ENCODE measurements at places on chromosomes 2 and 18.

- no peak for DNase-seq
These were observed 120.0 kb downstream of the DOCK10 start for GRCh38 chr2:224922142-224922727.

DNA sequence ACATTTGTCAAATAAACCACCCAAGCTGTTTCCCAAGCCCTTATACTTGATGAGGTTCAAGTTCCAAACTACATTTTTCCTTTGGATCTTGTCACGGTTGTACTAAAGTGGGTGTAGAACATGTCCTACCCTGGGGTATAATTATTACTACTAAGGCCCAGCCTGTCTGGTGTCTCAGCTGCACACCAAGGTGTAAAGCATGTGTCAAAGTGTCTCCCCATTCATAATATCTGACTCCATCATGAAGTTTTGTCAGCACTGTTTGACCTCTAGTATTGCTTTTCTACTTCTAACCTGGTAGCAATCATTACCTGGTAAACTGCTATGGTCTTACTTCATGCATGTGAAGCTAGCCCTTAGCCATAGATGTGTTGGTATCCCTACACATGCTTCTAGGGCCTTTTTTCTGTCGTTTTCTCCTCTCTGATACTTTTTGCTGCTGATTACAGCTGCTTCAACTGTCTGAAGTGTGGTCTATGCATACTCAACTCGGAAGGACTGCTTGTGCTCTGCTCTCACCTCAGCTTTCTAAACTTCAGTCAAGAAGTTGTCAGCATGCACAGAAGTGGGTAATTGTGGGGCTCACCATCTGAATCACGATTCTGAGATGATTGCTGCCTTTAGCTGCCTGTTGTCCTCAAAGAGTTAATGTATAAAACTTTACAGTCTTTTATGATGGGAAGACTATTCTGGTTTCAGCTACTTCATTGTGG, 445.7 kb upstream of the TRIB2 start:
- no peak for DNase-seq

- no peak for DNase-seq
These were observed 19.0 kb downstream of the USP39 start for GRCh38 chr2:85635011-85635410.

DNA sequence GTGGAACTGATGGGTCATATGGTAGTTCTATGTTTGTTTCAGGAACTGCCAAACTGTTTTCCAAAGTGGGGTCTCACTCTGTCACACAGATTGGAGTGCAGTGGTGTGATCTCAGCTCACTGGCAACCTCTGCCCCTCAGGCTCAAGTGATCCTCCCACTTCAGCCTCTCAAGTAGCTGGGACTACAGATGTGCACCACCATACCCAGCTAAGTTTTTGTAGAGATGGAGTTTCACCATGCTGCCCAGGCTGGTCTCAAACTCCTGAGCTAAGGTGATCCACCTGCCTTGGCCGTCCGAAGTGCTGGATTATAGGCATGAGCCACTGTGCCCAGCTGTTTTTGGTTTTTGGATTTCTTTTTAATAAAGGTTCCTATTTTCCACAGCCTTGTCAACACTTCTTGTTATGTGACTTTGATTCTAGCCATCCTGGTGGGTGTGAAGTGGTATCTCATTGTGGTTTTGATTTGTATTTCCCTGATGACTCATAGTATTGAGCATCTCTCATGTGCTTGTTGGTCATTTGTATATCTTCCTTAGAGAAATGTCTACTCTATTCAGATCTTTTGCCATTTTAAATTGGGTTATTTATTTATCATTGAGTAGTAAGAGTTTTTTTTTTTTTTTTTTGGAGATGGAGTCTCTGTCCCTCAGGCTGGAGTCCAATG, 22.8 kb downstream of the NPC1 start:
- no peak for DNase-seq

Data from D341Med (cell line).